Activated T-cell treated with anti-CD3 and anti-CD28 coated beads for 48 hours (primary cell): ENCODE measurements at places on chromosomes 2 and 18.
A peak's percentile ranks its signal among the peaks of the same experiment; 100 is the strongest.

DNA sequence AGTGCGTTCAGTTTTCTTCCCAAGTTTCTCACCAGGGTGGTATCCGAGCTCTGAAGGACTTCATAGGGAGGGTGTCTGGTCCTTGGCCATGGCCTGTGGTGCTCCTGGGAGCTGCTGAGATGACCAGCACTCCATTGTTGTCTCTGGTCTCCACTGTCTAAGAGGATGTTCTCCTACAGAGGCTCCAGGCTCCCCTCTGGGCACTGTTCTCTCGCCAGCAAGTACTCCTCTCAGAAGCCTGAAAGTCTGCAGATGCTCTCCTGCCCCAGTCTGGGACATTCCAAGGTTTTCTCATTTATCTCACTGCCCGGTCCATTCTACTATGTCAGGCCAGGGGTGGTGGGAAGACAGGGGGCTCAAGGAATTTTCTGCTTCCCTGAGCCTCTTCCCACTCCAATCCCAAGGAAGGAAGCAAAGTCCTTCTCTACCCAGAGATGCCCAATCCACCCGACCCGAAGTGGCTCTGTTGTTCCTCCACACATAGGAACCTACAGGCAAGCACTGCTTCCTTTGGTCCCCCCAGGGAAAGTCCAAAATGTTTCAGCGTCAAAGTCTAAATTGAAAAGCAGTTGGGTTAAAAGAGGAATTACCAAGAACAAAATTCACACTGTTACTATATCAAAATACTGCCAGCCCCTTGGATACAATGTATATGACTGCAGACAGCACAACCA lies 110.5 kb downstream of the GYPC start:
- DNase-seq: no peak

- DNase-seq: no peak
Observed at GRCh38 chr18:65704046-65704445, 46.8 kb upstream of the CDH7 start.

DNA sequence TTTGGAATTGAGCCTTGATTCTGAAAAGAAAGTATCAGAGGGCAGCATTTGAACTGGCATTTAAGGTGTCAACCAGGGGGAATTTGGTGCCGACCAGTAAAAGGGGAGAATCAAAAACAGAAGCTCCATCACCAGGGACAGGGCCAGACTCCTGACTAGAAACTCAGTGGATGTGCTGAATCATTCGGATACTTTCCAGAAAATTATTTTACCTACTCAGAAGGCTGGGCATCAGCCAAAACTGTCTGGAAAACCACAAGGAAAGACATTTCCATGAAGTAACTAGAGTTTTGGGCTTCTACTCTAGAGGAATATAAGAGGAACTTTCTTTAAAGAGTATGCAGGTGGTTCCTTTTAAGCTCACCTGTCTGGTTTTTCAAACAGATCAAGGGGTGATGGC lies 756.6 kb downstream of the RNF144A start:
- DNase-seq: no peak

GRCh38 chr2:104733226-104733943 lies 120.5 kb upstream of the POU3F3 start:
- peak; percentile 17 for DNase-seq

DNA sequence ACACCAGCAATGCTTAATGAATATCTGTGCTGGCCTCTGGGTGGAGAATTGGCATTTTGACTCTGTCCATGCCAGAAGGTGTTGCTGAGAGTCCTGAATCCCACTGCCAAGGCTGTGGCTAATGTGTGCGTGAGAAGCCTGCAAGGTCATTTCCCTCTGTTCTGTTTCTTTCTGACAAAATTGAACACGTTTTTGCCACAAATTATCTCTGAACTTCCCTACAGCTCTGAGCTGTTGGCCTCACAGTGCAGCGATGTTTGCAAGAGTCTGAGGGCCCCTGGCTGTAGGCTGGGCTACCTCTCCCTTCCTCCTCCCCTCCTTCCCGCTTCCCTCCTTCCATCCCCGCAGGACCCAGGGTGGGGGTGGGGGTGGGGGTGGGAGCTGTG lies 154.1 kb upstream of the HS6ST1 start:
- DNase-seq: no peak

DNA sequence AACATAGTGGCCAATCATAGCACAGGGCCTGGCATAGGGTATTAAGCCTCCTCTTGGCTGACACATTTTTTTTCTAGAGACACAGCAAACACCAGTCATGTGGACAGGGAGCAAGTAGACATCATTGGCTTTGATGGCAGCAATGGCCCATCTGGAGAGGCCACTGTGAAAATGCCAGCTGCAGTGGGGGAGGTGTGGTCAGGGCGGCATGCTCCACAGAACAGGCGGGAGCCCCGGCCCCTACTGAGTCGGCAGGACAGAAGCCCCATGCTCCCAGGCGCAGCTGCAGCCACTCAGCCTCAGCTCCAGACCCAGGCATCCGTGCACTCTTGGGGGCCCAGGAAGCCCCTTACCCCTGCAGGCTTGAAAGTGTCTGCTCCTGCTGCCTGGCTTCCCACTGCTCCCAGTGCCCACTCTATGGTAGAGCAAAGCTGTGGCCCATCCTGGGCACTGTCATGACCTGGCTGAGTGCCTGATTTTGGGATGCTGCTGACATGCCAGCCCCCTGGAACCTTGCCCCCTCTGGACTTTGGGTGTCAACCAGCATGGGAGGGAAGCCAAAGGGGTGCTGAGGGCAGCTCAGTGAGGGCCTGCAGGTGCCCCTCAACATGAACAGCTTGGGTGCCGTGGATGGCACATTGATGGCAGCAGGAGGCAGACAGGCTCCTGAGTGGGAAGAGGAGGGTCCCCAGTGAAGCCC lies 23.3 kb upstream of the UBE2F start:
- no peak for DNase-seq

DNA sequence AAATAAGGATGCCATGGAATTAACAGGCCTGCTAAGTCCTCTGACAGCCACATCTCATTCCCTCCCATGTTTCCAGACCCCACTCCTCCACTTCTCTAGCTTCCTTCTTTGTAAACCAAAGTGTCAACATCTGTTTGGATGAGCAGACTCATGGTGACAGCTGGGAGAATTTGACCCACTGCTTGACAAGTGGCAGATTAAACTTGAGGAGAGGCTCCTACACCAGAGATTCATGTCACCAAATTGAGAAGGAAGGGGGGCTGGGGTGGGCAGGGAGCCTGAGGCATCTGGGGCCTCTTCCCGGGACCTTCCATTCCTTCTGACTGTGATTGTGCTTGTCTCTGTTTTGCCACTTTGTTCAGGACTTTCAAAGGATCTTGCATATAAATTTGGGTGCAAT lies 41.0 kb upstream of the IGFBP5 start:
- DNase-seq: no peak

DNA sequence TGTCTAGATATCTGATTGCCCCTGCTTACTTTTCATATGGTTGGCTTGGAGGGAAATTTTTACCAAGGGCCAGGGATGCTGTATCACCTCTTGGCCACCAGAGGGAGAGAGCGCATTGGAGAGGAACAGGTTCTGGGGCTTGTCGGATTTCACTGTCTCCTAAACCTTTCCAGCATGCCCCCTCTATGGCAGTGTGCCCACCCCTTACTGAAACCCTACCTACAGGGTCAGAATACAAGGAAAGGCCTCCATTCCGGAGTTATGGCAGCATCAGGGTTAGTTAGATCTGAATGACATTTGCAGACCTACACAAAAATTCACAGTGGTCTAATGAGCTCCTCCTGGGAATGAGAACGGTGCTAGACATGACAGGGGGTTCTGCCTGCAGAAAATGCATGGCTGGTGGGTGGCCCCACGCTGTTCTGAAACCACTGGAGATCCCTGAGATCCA lies 5.8 kb downstream of the SLC14A2 start:
- peak; percentile 16 for DNase-seq
